ENCODE measurements at places on chromosomes 2 and 18.

DNA sequence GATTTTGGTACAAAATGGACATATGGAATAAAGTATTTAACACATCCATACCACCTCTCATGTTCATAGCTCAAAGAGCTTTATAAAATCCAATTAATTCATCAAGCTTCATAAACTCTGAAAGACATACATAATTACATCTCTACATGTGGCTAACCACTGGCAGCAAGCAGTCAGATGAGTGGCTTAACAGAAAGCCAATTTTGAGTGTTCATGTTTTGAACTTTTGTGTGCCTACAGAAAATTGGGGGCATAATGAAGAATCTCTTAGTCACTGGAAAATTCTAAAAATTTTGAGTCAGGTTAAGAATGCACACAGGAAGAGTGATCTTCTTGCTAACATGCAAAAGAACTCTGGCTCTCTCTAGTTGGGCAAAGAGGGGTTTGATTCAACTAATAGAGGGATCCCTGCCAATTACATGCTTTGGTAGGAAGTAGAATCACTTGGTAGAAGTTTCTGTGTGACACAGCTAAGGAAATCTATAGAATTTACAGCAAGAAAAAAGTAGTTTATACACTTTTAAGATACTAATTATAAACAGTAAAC, 287.4 kb downstream of the NOL4 start:
- no peak for DNase-seq

DNA sequence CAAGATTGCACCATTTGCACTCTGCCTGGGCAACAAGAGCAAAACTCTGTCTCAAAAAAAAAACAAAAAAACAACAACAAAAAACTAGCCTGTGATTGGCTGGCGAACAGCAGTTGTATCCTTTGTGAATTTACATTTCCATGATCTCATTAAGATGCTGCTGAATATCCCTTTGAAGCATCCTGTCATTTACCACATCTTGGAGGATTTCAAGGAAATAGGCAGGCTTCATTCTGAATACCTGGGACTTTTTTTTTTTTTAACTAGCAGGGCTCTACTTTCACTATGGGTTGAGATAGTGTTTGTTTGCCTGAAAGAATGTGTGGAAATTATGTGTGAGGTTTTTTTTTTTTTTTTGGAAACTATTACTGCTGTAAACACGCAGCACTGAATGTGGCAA, 49.6 kb upstream of the RPL31 start:
- no peak for DNase-seq

DNA sequence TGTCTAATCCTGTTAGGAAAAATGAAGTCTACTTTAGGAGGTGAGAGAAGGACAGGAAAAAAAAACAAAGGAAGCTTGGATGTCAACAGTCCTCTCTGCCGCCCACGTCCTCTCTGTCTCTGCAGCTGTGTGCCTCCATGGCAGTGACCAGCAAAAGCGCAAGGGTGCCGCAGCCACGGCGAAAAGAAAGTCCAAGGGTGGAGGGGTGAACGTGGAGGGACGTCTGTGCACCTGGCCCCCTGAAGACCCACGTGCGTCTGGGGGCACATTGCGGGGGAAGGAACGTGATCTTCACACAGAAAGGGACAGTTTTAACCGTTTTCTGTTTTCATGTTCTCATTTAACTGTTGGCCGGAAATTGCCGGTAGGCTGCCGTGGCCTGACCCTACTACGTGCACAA, 152.7 kb downstream of the MBP start:
- no peak for DNase-seq

DNA sequence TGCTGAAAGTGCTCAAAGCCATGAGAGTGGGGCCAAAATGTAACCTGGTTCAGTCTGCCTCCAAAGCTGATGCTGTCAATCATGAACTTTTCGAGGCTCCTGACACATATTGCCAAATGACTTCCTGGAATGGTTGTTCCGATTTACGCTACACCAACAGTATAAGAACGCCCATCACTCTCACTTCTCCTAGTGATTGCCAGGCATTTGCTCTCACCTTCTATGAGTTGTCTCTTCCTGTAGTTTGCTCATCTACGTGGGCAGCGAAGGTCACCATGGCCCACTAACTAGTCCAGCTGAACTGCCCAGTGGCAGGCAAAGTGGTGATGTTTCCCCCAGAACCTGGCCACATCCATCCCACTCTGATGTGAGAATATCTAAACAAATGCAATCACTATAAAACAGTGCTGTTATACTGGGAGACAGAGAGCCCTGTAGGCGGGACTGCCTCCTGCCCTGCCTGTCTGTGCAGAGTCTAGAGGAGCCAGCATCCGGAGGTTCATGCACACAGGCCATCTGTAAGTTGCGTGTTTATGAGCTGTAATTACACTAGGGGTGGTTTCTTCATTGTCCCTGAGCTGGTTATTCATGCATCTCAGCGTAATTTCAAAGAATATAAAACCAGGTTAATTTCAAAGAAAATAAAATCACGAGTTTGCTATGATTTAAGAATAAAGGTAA, 8.8 kb upstream of the CABLES1 start:
- DNase-seq, result no peak

GRCh38 chr2:6008186-6008585, 316.0 kb downstream of the SOX11 start:
- DNase-seq, result no peak

- DNase-seq, result no peak
These were observed 49.2 kb upstream of the SPOPL start for GRCh38 chr2:138452324-138452723.

GRCh38 chr2:28991460-28991859, 10.4 kb downstream of the TOGARAM2 start:
- no peak for DNase-seq

GRCh38 chr2:177553176-177553884, 160.8 kb downstream of the AGPS start:
- DNase-seq, result no peak

GRCh38 chr18:42182728-42183700, 228.0 kb downstream of the PIK3C3 start:
- DNase-seq, result no peak

- DNase-seq, result no peak
These were observed 52.3 kb upstream of the MGAT5 start for GRCh38 chr2:134201533-134201932.

DNA sequence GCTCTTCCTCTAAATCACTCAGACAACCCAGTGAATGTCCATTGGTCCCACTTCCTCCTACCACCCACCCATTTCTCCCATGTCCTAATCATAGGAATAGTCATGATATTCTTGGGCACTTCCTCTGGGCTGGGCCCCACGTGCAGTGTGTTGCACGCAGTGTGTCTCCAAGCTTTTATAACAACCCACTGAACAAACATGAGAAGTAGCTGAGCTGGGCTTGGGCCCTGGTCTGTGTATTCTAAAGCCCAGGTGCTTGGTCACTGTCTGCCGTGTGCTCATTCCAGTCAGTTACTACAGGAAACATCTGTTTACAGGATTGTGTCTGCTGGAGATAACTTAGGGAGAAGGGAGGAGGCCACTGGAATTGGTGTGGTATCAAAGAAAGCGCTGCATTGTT, 64.2 kb upstream of the THOC1 start:
- DNase-seq, result no peak

GRCh38 chr18:51897884-51898283, 442.1 kb upstream of the DCC start:
- no peak for DNase-seq

GRCh38 chr2:137865954-137866540, 98.2 kb upstream of the HNMT start:
- peak; percentile 76 for DNase-seq

GRCh38 chr18:42514512-42514911, 559.5 kb downstream of the PIK3C3 start:
- no peak for DNase-seq

GRCh38 chr18:45978084-45978483, 11.0 kb upstream of the EPG5 start:
- DNase-seq, result no peak

GRCh38 chr18:48872234-48873145, 78.3 kb downstream of the SMAD7 start:
- DNase-seq, result no peak

DNA sequence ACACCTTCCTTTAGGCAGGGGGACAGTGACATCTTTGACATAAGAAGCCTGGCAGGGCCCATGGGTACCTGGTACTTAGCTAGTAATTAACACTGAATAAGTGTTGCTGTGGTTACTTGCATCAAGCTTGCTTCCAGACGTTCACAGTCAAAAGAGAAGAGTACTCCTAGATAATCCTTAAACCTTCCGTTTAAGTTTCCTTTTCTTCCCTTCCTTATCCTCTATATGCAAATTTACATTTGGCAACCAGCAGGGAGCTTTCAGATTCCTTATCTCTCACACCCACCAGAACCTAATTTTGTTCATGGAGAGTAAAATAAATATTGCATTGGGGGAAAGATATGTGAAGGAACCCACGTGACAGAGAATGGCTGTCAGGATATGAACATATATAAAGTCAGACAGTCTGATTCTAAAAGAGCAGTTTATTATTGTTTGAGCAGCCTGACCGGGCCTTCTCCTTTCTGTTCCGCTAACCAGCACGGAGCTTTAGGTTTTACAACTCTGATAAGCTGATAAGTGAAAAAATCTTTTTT, 7.8 kb upstream of the RAB31 start:
- no peak for DNase-seq

- peak; percentile 33 for DNase-seq
These were observed 58.6 kb downstream of the KCNG2 start for GRCh38 chr18:79856119-79857007.

- DNase-seq, result no peak
These were observed 273.7 kb upstream of the PIK3C3 start for GRCh38 chr18:41681138-41681880.

DNA sequence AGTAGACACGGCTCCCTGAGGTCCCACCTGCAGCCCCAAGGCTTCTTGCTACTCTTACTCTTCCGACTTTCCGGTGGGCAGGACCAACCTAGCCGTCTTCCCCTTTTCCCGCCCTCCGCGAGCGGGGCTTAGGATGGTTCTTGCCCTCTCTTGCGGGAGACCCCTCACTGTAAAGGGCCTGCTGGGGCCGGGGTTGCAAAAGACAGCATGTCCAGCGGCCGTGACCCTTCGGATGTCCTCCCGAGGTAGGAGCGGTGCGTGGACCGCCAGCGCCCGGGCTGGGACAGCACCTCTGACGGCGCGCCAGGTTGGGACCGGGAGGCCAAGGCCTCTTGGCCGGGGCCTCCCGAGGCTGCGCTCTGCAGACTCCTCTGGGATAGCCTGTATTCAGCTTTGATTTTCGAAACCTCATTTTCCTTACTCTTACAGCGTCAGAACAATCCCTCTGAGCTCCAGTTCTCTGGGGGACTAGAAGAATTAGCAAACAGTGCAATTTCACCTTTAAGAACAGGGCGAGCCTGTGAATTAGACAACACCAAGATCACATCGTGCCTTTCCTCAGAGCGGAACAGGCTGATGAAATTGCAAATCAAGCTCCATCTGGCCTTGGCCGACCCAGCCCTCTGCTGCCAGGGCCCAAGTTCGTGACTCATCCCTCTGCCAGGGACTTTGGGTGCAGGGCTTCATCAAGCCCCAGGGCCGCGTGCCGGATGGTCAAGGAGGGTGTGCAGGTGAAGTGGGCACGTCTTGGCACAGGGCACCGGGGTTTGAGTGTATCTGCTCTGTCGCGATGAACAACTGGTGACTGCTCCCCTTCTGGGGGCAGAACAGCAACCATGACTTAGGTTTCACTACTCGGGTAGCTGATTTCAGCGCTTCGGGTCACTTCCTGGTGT, 777 bp downstream of the MOCOS start:
- no peak for DNase-seq

- DNase-seq, result no peak
These were observed 424.6 kb downstream of the TGIF1 start for GRCh38 chr18:3874581-3874980.

DNA sequence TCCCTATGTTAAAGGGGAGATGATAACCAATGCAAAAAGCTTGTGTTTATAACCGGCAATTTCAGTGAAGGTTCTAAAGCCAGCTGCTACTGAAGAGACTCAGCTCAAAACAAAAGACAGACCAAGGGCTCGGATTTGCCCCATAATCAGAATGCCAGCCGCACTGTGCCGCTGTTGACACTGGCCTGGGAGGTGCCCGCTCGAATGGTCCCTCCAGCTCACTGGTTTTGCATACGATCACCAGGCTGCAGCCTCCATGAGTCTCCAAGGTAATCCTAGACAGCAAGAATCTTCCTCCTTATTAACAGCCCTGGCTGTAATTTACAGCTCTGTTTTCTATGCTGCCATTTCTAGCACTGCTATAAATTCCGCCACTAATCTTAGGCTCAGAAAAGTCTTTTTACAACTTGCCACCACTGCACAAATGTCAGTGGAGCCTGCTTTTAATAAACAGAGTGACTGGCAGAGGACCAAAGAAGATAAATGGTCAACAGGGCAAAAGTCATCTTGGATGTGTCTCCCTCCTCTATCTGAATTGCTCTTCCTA, 155.7 kb upstream of the SH3BP4 start:
- DNase-seq, result no peak

GRCh38 chr2:228771315-228771714, 499.8 kb downstream of the PID1 start:
- no peak for DNase-seq

DNA sequence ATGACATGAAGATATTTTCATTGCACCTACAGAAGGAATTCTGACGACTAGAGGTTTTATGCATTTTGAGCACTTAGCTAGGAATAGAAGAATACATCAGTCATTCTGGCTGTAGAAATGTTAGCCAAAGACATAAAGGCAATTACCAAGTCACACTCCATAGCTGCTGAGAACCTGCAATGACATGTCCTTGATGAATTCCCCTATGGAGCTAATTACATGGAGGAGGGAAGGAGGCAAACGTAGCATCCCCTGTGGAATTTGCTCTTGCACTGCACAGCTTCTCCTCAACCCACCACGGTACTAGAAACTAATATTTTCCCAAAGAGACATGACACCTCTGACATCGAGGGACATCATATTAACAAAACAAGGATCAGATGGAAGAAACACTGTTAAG, 174.0 kb upstream of the SESTD1 start:
- no peak for DNase-seq

GRCh38 chr2:234852035-234852434, 99.8 kb upstream of the SH3BP4 start:
- DNase-seq, result no peak

DNA sequence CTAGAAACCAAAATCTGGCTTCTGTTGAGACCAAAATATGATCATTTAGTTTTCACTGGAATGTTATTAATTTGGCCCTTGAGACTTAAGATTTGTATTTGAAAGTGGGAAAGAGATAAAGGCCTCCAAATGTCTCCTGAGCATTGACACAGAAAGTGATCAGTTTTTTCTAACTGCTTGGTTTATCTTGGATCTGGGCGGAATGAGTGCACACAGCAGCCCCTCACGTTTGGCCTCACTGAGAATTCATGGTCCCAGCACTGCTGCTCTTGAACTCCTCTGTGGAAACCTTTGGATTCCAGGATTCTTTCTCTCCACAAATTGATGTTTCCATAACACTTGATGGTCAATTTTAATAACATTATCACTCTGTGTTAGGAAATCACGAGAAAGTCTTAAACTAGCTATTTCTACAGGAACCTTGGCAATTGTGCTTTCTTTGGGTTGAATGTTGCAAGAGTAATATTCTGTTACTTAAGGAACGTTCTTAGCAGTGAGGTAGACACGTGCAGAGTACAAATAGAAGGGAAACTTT, 180.3 kb upstream of the BCL2L11 start:
- no peak for DNase-seq

DNA sequence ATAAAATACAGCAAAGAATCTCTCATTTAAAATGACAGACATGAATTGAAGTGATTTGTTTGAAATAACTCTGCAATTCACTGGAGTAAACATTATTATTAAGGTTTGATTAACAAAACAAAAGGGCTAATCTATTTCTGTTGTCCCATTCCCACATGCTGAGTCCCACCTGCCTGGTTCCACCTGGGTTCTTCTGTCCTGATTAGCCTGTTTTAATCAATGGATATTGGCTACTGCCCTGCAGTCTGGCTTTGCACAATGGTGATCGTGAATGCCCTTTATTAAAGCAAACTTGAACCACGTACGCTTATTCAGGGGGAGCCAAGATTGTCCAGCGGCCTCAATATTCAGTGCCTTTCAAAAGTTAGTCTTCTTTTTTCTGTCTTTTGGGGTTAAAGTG, 72.8 kb upstream of the CDH19 start:
- DNase-seq, result no peak

All from activated naive CD4-positive, alpha-beta T cell treated with anti-CD3 and anti-CD28 coated beads for 36 hours (primary cell).